Adrenal gland (tissue), 19 donors: ENCODE measurements at places on chromosomes 2 and 18. TPM values are rescaled to one million over a fixed set of nuclear protein-coding genes. Genes with fewer than 3 reads are reported as not detected.

- H3K4me1 ChIP-seq = no peaks in the 10 kb centered on the region
- H3K4me3 ChIP-seq = no peak overlapping the region
- DNase-seq = no peak
- no peaks in the 10 kb centered on the region for H3K36me3 ChIP-seq
- no peak overlapping the region for H3K27ac ChIP-seq
Observed at GRCh38 chr2:109102588-109103233, 26.3 kb upstream of the SH3RF3 start.

DNA sequence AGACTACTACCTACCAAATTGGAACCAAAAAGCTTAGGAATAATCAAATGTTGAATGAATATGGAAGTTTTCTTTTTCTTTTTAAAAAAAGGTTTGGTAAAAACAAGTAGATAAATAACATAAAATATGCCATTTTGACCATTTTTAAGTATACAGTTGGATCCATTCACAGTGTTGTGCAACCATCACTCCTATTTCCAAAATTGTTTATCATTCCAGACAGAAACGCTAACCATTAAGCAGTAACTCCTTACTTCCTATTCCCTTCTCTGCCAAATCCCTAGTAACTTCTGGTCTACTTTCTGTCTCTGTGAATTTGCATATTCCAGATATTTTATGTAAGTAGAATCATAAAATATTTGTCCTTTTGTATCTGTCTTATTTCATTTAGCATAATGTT, 39.8 kb downstream of the CD302 start:
- no peak overlapping the region for H3K27ac ChIP-seq
- no peak for DNase-seq
- H3K27me3 ChIP-seq = no peaks in the 10 kb centered on the region
- H3K4me1 ChIP-seq = peaks cover 8% of the 10 kb centered on the region

- no peaks in the 10 kb centered on the region for H3K27me3 ChIP-seq
- H3K27ac ChIP-seq = no peak overlapping the region
- no peak for DNase-seq
- no peak overlapping the region for H3K4me3 ChIP-seq
Observed at GRCh38 chr2:20474757-20475566, 28.1 kb downstream of the RHOB start.

The BOLL gene
- not detected for total RNA-seq

GRCh38 chr2:207525296-207525695, 4.5 kb upstream of the CREB1 start:
- no peaks in the 10 kb centered on the region for H3K27me3 ChIP-seq
- DNase-seq = no peak
- no peaks in the 10 kb centered on the region for H3K36me3 ChIP-seq
- H3K4me3 ChIP-seq = no peak overlapping the region

DNA sequence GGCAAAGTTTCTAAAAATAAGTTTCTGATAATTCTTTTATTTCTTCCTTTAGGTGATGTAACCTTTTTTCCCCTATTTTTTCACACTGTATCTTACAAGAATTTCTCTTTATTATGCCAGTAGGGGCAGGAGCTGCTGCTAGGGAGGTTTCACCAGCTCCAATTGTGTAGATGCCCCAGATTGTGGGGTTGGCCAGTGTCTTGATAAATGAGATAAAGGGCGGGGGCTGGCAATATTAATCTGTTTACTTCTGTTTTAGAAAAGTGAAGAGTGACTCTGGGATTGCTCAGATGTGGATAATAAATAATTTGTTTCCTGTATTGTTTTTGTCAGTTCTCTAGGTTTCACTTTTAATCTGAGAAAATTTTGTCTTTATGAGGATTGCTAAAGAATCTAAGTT, 190.4 kb downstream of the MC4R start:
- no peak overlapping the region for H3K4me3 ChIP-seq
- H3K4me1 ChIP-seq = no peaks in the 10 kb centered on the region
- no peaks in the 10 kb centered on the region for H3K36me3 ChIP-seq
- H3K27ac ChIP-seq = no peak overlapping the region
- no peak for DNase-seq
- no peaks in the 10 kb centered on the region for H3K27me3 ChIP-seq

The CXCR4 gene
- total RNA-seq = 72.8 TPM

GRCh38 chr18:60936101-60936500, 397.1 kb upstream of the CDH20 start:
- H3K36me3 ChIP-seq = peaks cover 4% of the 10 kb centered on the region
- H3K27ac ChIP-seq = no peak overlapping the region
- H3K4me3 ChIP-seq = no peak overlapping the region
- DNase-seq = no peak
- no peaks in the 10 kb centered on the region for H3K4me1 ChIP-seq

The METTL21A gene
- total RNA-seq = 18.5 TPM

DNA sequence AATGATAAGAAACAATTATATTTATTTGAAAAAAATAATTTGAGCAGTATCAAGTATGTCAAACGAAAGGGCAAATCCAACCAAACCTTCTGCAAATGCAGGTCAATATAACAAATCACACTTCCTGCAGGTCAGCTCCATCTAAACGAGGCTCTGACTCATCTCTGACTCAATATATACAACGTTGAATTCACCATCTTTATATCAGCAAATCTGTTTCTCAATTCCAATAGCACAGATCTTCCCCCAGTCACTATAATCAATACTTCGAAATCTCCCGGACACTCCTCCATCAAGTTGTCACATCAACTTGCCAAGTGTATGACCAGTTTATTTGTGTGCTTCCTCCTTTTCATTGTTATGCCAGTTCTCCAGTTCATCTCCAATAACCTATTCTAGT, 388.9 kb downstream of the ZEB2 start:
- H3K4me1 ChIP-seq = no peaks in the 10 kb centered on the region
- H3K36me3 ChIP-seq = no peaks in the 10 kb centered on the region
- no peak for DNase-seq

The AP1S3 gene
- 0.24 TPM for total RNA-seq
